ENCODE measurements at places on chromosomes 16 and 17.

DNA sequence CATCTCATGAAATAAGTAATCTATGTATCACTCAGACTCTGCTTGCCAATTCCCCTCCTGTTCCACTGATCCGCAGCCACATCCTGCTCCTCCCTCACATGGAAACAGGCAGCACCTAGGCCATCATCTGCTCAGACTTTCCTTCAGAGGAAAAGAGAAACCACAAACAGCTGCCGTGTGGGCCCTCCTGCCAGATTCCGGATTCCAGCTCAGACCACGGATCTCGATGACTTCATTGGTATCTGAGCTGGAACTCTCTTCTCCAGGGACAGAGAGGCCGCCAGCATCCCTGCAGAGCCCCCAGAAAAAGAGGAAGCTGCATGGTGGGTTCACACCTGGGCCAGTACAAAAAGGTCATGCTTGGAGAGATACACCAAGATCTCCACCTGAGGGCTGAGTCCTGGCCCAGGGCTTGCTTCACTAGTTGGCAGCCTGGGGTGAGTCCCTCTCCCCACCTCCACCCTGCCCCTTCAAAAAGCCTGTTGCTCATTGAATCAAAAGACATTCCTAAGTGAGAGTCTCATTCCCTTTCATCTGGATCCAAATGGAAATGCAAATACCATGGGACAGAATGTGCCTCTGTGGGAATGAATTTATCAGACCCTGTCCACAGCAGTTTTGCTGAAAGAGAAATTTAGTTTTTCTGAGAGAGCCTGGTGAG, 47.2 kb downstream of the HOXB1 start:
- DNase-seq, result no peak

DNA sequence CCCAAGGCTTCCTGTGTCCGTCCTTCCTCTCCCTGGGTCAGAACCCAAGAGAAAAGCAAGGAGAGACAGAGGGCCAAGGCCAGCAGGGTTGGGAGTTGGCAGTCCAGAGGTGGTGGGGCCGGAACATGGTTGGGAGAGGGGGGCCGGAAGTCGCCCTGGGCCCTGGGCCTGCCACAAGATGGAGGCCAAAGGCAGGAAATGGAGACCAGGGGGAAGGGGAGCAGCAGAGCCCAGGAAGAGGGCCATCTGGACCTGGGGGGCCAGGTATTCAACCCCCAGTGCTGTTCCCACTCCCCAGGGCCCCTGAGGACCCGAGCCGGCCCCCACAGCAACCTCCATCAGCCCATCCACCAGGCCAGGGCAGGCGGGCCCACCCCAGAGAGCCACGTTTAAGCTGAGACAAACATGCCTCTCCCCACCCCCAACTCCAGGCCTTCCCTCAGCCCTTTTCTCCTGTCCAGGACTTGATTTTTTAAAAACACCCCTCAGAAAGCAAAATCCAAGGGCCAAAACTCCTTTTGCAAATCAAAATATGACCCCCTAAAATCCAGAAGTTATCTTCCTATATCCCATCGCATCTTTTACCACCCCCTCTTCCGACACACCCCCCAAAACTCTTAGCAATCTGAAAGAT, 4.4 kb upstream of the BCL6B start:
- no peak for DNase-seq

DNA sequence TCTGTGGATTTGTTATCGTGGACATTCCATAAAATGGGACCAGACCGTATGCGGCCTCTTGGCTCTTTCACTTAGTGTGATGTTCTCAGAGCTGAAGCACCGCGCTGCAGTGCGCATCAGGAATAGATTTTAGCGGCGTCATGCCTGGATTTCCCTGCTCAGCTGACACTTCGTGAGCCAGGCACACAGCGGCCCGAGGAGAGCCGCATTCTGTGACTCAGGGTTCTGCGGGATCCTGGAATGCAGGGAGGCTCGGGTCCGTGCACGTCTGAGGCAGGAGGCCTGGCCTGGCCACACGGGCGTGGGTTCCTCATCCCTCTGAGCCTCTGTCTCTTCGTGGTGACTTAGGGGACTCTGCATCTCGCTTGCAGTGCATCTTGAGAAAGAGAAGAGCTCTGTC, 13.4 kb downstream of the CBFA2T3 start:
- DNase-seq, result no peak

GRCh38 chr17:49338883-49339282, 23.2 kb downstream of the ZNF652 start:
- no peak for DNase-seq

DNA sequence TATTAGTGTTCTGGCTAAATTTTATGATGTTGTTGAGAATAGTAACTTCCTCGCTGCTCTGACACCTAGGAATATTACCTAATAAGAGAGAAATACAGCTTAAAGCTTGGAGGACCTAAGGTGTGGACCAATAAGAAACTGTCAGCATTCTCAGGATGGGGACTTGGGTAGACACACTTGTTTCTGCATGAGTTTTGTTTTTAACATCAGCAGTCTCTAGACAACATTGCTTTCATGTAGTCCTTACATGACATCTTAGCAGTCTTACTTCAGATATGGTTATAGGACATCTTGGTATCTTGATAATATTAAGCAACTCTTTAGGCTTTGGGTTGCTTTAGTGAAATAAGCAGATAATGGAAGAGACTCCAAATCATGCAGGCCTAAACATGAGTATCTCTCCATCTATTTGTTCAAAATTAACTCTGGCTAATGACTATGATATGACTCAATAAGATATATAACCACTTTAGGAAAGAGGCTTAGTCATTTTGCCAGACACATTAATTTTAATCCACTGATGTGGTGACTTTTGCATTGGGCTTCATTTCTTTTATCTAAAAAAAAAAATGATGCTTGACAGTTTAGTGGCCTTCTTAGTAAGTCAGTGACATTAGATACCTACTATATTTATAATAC, 84.5 kb downstream of the WNT3 start:
- no peak for DNase-seq

DNA sequence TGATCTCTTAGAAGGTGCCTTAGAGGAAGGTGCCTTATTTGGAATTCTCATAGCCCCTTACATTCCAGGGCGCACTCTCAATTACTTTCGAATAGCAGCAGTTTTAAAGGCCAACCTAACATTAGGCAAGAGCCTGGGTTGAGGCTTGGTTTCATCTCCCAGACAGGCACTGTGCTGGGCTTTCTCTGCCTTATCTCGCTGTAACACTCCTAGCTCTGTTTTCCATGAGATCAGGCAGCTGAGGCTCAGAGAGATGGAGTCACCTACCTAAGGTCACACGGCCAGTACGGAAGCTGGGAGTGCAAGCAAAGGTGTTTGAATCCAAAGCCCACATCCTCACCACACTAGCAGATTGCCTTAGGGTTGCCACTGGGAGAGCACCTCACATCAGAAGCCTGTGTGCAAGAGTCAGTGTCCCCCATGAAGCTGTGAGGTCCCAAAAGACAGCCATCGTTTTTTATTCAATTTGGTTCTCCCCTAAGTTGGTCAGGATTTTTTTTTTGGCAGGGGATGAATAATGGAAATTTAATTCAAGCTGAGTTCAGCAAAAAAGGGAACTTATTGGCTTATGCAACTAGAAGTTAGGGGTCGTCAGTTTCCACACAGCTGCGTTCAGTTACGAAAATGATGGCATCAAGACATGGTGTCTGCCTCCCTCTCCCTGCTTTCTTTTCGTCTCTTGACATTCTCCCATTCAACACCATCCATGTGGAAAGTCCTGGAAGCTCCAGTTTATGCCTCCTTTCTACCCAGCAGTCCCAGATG, 206.4 kb downstream of the KATNIP start:
- no peak for DNase-seq

DNA sequence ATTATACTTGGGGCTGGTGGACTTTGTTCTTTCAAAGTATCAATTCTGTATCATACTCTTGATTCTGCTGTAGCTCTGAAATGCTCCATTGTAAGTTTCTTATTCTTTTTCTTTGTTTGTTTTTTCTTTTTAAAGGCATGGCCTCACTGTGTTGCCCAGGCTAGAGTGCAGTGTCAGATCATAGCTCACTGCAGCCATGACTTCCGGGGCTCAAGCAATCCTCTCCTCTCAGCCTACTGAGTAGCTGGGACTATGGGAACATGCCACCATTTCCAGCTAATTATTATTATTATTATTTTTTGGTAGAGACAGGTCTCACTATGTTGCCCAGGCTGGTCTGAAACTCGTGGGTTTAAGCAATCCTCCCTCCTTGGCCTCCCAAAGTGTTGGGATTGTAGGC, 38.9 kb upstream of the METTL9 start:
- no peak for DNase-seq

- DNase-seq, result no peak
Observed at GRCh38 chr17:33968350-33969044, 286.6 kb upstream of the CCL2 start.

GRCh38 chr16:73171901-73172240, 123.9 kb upstream of the ZFHX3 start:
- no peak for DNase-seq

DNA sequence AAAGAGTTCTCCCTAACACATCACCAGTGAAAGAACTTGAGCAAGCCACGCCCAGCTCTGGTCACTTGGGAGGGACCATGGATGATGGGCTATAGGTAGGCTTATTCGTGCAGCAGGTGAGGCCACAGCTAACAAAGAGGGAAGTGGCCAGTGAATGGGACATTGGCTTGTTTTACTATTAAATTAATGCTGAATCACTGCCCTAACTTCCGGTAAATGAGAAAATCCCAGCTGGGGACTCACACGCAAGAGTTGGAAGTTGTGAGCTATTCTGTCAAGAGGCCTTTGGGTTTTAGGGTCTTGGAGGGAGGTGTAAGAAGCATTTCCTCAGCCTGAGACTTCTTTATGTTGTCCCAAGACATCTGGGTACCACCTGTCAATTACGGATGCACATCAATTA, 315.3 kb downstream of the XYLT1 start:
- no peak for DNase-seq

- no peak for DNase-seq
Observed at GRCh38 chr17:82358465-82359350, at the start of gene TEX19. TSS of gene TEX19 (plus strand) at chr17:82359247. CDS start at chr17:82362151, 2,904 bp downstream.

- DNase-seq, result no peak
Observed at GRCh38 chr16:73921295-73921694, 375.3 kb upstream of the PSMD7 start.

- DNase-seq, result no peak
Observed at GRCh38 chr17:74585711-74586110, 6.4 kb downstream of the CD300LD start.

- no peak for DNase-seq
Observed at GRCh38 chr16:84360170-84360569, 8.2 kb upstream of the ATP2C2 start.

- DNase-seq, result no peak
Observed at GRCh38 chr16:81123092-81123852, 27.1 kb upstream of the GCSH start.

DNA sequence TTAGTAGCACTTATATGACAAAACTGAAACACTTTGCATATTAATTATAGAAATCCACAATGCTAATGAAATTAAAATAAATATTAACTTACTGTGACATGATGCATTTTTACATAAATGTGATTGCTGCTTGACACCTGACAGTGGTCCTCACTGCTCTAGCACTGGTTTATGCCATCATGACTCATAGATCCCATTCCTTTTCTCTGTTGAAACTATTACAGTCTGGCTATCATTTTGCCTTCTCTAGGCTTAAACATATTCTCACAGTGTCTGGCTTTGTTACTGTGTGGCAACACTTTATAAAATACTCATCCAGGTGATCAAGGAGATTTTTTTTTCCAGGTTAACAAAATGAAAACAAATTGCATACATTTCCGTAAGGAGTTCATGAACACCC, 108.0 kb downstream of the MRTFB start:
- no peak for DNase-seq

DNA sequence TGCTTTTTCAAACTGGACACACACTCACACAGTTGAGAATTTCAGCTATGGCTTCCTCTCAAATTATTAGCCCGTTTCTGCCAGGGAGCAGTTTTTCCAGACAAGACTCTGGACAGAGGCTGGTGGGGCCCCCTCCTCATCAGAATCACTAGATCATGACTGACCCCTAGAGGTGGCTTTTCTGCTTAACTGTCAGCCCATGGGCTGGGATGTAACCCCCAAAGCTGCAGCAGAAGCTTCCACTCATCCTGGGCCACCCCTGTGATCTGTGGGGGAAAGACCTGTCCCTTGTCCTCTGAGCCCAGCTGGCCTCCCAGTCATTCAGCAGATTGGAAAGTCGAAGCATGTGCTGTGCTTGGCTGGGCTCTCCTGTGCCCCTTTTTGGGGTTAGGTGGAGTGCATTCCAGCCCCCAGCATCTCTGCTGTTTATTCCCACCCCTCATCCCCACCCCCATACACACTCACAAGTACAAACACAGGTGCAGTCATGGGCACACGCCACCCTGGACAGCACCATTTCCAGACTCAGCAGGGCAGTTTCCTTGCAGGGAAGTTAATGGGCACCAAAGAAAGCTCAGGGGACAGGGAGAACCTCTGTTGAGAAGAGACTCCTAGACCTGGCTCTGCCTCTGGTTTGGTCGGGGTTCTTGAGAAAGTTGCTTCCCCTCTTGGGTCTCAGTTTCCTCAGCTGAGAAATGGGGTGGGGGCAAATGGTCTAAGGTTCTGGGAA, 77.6 kb upstream of the RBL2 start:
- DNase-seq, result no peak

DNA sequence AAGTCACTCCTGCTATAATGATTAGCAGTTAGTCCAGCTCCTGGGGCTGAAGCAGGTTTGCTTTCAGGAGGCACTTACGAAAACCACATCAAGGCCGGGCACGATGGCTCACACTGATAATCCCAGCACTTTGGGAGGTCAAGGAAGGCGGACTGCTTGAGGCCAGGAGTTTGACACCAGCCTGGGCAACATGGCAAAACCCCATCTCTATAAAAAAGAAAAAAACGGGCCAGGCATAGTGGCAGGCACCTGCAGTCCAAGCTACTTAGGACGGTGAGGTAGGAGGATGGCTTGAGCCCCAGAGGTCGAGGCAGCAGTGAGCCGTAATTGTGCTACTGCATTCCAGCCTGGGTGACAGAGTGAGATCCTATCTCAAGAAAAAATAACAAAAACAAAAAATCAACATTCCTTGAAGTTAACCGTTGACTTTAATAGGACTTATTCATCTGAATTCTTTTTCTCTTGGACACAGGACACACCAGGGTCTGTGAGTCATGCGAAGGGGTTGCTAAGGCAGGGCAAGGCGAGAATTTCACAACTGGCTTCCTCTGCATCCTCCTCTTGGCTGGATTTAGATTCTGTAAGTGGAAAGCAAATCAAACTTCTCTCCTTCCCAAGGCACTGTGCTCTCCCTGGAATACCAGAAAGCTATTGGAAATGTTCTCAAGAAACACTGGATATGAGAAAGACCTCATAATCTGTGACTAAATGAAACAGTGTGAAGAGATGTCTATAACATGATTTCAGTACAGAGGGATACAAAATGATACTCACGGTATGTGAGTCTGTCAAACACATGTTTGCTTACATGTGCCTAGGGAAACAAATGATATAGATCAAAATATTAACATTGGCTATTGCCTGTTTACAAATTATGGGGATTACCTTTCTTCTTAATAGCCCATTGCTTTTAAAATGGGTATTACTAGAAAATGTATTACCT, 99.5 kb downstream of the SYCE1L start:
- DNase-seq, result no peak

Measured in NCI-H187 (cell line).